ENCODE measurements at places on chromosomes 7 and 10. TPM values are rescaled to one million over a fixed set of nuclear protein-coding genes. Genes with fewer than 3 reads are reported as not detected.

DNA sequence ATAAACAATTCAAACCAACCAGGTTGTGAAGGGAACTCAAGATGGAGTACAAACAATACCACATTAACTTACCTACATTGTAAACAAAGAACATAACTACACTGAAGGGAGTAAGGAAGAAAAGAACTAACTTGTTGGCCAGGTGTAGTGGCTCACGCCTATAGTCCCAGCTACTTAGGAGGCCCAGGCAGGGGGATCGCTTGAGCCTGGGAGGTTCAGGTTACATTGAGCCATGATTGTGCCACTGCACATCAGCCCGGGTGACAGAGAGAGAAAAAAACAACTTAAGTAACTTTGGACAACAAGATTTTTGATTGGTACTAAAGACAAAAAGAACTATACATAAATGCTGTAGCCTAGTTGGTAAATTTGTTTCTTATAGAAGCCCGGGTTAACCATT is 68.8 kb downstream of the TRIL start:
- no peak for DNase-seq

- DNase-seq = no peak
These were observed 115.4 kb upstream of the ADO start for GRCh38 chr10:62688971-62689700.

- DNase-seq = no peak
These were observed 190.0 kb downstream of the RAPGEF5 start for GRCh38 chr7:22166928-22167327.

Gene BMPR1A
- 35.1 TPM for total RNA-seq

Gene TMEM213
- total RNA-seq = 2.5 TPM

DNA sequence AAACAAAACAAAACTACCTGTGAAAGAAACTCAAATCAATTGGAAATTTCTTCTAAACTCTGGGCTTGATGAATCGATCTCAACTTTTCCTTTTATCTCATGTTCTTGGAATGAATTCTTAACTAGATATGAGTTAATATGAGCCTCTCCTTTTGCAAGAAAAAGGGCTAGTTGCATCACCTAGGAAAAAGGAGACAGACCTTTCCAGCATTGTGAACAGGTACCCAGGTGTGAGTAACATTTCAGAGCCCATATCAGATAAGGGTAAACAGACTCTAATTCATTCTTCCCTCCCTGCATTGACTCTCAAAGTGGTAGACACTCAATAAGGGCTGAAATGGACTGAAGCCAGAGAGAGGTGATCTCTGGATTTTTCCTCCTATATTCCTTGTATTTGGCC is 103.8 kb upstream of the AGR3 start:
- no peak for DNase-seq

GRCh38 chr10:59887006-59887405 is 19.4 kb downstream of the CCDC6 start:
- DNase-seq = no peak

DNA sequence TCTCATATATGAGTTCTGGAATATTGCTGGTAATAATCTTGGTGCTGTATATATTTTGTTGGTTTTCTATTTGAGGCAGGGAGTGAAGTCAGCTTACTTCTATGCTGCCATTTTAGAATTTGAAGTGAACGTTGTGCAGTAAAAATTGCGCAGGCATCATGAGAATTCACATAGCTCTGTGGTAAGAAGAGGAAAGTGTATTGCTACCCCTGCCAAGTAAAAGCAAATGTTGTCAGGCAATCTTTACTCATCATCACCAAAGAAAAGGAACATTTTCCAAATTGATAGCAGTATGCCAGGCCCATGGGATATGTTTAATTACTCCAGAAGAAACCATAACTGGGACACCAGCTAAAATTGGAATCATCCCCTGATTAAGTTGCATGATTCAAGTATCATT is 13.4 kb downstream of the FEZF1 start:
- DNase-seq = no peak

Gene ELFN1
- 1.7 TPM for total RNA-seq

GRCh38 chr10:124911124-124912067 is 30.5 kb upstream of the ZRANB1 start:
- DNase-seq = peak; percentile 55

Gene ADAP1
- total RNA-seq = 9.9 TPM

- DNase-seq = no peak
These were observed 12.3 kb downstream of the IQUB start for GRCh38 chr7:123522066-123522465.

GRCh38 chr10:5485948-5486852 is 13.2 kb downstream of the CALML5 start:
- no peak for DNase-seq

Gene MARCHF5
- 13.8 TPM for total RNA-seq

GRCh38 chr10:69461243-69462025 is 10.2 kb downstream of the TSPAN15 start:
- no peak for DNase-seq

GRCh38 chr10:98154076-98154475 is 19.6 kb downstream of the R3HCC1L start:
- DNase-seq = no peak

Gene SPDYE16
- total RNA-seq = 0.15 TPM

Gene GOLGA7B
- total RNA-seq = 7.9 TPM

Gene AIFM2
- 6.6 TPM for total RNA-seq

GRCh38 chr10:82827901-82828300 is 952.9 kb downstream of the NRG3 start:
- DNase-seq = no peak

GRCh38 chr7:100847360-100847759 is 5.2 kb upstream of the SLC12A9 start:
- no peak for DNase-seq

Data from lower leg skin (tissue), 4 donors.